ENCODE measurements at places on chromosomes 3 and 15.
A peak's percentile ranks its signal among the peaks of the same experiment; 100 is the strongest.

DNA sequence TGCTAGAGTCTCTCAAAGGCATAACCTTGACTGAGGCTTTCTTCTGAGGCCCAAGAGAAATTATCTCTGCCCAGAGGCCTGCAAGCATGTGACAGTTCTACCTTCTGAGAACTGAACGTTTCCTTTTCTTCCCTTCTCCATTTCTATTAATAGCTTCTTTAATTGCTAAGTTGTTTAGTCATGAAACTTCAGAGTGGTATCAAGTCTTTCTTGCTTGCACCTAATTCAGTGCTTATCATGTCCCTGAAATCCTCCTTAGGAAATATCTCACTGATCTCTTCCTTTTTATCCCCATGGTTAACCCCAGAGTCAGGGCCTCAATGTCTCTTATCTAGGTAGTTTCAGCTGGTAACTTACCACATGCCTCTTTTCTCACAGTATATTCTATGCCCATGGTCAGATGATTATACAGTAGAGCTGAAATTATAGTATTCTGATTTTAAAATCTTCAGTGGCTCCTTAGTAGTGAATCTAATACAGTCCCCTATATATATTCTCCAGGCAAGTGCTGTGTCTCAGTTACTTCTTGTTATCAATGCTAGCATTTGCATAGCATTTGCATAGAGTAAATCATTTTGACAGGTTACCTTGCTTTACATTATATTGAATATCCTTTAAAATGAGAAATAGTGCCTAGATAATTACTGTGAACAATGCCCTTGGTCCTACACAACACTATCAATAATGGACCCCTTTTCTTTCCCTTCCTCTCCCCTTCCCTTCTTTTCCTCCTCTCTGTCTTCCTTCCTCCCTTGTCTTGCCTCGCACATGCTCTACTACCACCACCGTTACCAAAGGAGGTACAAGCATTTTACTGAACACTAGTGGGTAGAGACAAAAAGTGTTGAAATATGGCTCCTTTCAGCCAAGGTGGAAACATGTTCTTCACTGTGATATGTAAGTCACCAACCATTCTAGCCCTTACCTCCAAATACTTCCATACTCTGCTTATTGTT is 33.0 kb downstream of the KBTBD8 start:
- no peak for DNase-seq

DNA sequence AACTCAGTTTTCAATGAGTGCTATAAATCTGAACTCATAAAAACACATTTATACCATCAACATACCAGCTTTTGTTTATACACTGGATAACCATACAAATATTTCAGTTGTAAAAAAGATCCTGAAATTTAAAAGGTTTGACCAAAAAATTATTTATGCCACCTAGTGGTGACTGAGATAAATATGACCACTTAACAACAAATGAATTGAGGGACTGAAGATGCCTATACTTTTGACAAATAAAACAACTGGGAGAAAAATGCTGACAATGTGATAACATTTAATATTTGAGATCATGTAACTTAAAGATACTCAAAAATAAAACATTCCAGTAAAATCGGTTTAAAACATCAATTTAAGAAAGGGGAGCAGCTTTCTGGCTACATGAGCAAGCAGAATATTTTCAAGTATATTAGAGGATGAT is 30.4 kb downstream of the ATG3 start:
- peak; percentile 26 for DNase-seq

- no peak for DNase-seq
These were observed 61.2 kb downstream of the KLHL6 start for GRCh38 chr3:183494341-183494740.

- DNase-seq: no peak
These were observed 408 bp downstream of the NICN1 start for GRCh38 chr3:49428752-49429080.

GRCh38 chr15:74845208-74845568 is 2.2 kb upstream of the ULK3 start:
- no peak for DNase-seq

DNA sequence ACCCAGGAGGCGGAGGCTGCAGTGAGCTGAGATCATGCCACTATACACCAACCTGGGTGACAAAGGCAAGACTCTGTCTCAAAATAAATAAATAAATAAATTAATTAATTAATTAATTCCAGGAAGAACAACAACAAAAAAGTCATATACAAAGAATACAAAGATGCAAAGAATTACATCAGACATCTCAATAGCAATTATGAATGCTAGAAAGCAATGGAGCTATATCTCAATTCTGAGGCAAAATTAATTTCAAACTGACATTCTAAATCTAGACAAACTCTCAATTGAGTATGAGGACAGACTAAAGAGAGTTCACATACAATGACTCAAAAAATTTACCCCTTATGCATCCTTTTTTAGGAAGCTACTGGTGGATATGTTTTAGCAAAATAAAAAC is 69.6 kb upstream of the CTNNB1 start:
- no peak for DNase-seq

- no peak for DNase-seq
These were observed 48.8 kb downstream of the PSMD6 start for GRCh38 chr3:63974451-63974850.

DNA sequence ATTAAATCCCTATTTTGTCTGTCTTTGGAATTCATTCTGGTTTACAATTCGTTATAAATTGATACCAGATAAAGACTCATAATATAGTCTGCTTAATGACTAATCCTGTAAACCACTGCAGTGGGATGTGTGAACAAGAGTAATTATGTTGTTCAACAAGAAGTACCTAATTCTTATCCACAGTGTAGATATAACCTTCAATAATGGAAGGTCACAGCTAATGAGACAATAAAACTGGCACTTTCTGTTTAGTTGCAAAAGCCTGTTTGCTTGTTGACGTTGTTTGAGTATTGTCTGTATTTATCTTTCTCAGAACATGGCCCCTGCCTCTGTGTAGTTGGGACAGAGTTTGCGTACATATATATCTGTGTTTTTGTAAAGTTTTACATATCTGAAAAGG is 26.7 kb downstream of the PIAS1 start:
- no peak for DNase-seq

Measured in GM10248 (cell line).